ENCODE measurements at places on chromosomes 4 and X.

- peak; percentile 31 for DNase-seq
Measured at GRCh38 chr4:52659001-52659721, at the start of gene USP46. Gene USP46, minus strand, starts transcription at chr4:52659301. Its CDS starts 151 bp downstream, at chr4:52659150.

DNA sequence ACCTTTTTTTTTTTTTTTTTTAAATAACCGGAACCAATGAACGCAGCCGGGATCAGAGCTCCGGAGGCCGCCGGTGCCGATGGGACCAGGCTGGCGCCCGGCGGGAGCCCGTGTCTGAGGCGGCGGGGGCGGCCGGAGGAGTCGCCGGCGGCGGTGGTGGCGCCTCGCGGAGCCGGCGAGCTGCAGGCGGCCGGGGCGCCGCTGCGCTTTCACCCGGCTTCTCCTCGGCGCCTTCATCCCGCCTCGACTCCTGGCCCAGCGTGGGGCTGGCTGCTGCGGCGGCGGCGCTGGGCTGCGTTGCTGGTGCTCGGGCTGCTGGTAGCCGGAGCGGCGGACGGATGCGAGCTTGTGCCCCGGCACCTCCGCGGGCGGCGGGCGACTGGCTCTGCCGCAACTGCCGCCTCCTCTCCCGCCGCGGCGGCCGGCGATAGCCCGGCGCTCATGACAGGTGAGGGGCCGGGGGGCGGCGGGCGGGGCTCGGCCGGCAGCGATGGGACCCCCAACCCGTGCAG lies 337 bp downstream of the STIM2 start:
- DNase-seq = no peak

- no peak for DNase-seq
Measured at GRCh38 chr4:121307445-121308327, 73.1 kb downstream of the QRFPR start.

DNA sequence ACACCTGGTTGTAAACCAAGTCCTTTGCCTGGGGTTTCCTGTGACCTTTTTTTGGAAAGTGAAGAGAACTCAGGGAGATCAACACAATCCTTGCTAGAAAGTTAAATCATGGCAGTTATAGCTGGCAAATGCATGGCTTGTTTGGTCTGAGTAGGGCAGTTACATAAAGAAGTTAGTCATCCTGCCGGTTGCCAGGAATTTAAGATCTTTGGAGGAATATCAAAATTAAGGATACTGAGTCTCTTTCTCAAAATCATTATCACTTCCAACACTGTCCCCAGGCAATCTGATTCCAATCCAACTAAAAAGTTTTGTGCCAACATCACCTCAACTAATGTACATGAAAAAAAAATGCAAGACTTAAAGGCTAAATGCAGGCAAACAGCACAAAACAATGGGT lies 40.3 kb downstream of the C4orf54 start:
- no peak for DNase-seq

GRCh38 chrX:14032406-14032805 lies 2.7 kb upstream of the GEMIN8 start:
- DNase-seq = peak; percentile 17

GRCh38 chrX:106957856-106958255 lies 37.7 kb downstream of the CLDN2 start:
- DNase-seq = no peak

DNA sequence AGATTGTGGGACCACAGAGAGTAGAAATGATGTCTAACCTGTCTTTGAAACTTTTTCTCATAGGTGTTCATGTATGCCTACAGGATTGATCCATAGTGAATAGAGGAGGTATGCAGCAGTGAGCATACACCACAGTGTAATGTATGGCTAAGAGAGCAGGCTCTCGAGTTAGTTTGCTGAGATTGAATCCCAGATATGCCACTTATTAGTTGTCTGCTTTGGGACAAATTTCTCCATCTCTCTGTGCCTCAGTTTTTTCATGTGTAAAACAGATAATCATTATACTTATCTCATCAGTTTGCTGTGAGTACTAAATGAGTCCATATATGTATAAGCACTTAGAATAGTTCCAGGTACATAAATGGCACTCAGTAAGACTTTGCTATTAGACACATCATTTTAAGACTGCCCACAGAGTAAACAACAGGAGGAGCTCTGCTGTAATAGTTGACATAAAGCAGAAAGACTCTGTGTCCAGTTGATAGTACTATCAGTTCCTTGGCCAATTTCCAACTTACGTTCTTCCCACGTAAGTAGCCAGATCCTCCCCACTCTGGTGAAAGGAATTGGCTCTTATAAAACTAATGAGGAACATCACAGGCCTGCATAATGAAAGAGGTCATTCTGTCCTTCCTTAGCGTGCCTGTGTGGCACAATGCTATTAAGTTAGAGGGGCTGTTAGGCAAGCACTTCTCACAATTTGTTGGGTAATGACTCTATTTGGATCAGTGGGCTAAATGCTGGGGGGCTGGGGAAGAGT lies 20.7 kb upstream of the RNF150 start:
- DNase-seq = no peak

Data from DMS79 treated with DMSO at 0.1 percent for 48 hours (cell line).